ENCODE measurements at places on chromosomes 7 and 10.

GRCh38 chr10:121216721-121217181 is 365.6 kb downstream of the WDR11 start:
- DNase-seq, result no peak

GRCh38 chr10:32377458-32378259 is 30.7 kb upstream of the EPC1 start:
- DNase-seq, result no peak

DNA sequence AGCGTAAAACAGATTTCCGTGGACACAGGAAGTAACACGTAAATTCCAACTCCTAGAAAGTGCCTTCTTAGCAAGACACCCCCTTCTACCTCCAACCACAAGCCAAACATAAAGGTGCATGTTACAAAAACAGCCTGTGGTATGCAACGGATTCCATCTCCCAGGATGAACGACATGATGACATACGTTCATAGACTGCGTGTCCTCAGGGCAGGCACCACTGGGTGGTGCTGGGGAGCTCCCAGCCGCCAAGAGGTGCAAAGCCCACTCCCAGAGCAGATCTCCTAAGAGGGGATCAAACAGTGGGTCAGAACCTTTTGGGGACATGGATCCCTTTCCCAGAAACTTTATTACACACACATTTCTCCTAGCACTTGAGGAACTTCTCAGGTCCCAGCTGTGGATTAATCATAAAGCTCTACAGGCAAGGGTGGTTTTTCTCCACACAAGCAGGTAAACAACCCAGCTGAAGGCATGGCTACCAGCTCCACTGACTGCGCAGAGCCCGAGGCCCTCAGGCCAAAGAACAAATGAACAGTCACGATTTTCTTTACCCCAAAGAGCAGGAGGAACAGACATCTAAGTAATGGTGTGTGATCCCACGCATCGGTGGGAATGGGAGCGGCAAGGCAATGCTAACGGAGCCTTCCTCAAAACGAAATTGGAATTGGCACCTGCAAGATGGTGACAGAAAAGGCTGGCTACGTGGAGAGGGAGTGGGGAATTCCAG is 13.8 kb downstream of the PSAP start:
- peak; percentile 83 for DNase-seq

DNA sequence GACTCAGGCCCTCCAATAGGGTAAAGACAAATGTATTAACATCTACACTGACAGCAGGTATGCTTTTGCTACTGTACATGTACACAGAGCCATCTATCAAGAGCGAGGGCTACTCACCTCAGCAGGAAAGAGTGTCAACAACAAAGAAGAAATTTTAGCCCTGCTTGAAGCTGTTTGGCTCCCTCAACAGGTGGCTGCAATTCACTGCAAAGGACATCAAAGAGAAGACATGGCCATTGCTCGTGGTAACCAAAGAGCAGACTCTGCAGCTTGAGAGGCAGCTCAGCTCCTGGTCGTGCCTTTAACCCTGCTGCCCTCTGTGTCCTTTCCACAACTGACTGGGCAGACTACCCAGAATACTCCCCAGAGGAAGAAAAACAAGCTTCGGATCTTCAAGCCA is 5.1 kb downstream of the AKR1B15 start:
- DNase-seq, result peak; percentile 64

DNA sequence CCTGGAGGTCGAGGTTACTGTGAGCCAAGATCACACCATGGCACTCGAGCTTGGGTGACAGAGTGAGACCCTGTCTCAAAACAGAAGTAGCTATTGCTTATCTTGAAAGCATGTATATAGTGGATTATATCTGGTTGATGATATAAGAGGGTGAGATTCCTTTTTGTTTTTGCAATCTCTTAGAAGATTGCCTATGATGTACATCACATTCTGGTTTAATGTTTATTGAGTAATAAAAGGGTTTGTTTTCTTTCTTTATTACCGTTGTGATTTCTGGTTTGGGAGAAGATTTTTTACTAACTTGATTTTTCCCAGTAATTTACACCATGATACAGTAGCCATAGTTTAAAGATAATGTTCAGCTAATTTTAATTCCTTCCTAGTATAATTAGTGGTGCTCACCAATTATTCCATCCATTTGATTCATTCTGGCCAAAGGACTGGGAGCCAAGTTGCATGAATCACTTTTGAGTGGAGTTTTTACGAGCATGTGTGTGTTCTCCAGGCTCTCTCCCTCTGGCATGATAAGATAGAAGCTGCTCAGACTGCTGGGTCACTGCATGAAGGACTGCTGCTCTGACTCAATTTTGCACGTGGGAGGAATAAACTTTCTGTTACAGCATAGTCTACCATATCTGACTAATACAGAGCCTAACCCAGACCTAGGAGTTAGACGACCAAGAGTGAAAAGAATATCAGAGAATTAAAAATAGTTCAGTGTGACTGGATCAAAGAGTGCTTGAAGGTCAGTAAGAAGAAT is 13.5 kb upstream of the TSPAN13 start:
- DNase-seq, result peak; percentile 88

- peak; percentile 59 for DNase-seq
These were observed 151.7 kb upstream of the TAC1 start for GRCh38 chr7:97580205-97580604.

GRCh38 chr10:11024596-11024995 is 6.9 kb downstream of the CELF2 start:
- DNase-seq, result no peak

GRCh38 chr7:117870448-117871130 is 2.7 kb downstream of the CTTNBP2 start:
- no peak for DNase-seq

GRCh38 chr10:99280472-99280871 is 44.8 kb upstream of the HPSE2 start:
- no peak for DNase-seq

- DNase-seq, result no peak
These were observed 255.5 kb upstream of the KMT2E start for GRCh38 chr7:104758504-104758903.

GRCh38 chr10:19947656-19948055 is 131.4 kb downstream of the PLXDC2 start:
- DNase-seq, result no peak

- DNase-seq, result no peak
These were observed 158.9 kb upstream of the GPR26 start for GRCh38 chr10:123507298-123507697.

- no peak for DNase-seq
These were observed 23.5 kb downstream of the TMEM72 start for GRCh38 chr10:44934416-44935200.

- DNase-seq, result peak; percentile 96
These were observed 134.4 kb upstream of the FAM3C start for GRCh38 chr7:121530227-121531174.

GRCh38 chr10:51162002-51162401 is 87.7 kb downstream of the PRKG1 start:
- DNase-seq, result no peak

DNA sequence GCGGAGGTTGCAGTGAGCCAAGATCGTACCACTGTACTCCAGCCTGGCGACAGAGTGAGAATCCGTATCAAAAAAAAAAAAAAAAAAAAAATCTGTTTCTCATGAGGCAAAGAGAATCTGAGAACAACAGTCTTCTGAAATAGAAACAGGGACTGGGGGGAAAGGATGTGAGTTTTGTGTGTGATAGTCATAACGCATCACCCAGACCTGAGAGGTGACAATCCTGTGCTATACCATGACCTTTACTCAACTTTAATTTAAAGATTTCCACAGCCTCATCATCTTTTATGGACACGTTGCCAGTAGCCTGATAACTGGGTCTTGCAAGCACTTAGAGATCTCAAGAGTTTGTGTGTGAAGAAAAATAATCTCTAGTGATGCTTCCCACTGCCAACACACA is 2.3 kb downstream of the ATXN7L1 start:
- no peak for DNase-seq

GRCh38 chr7:90596671-90597562 is 796 bp downstream of the CDK14 start:
- peak; percentile 68 for DNase-seq

DNA sequence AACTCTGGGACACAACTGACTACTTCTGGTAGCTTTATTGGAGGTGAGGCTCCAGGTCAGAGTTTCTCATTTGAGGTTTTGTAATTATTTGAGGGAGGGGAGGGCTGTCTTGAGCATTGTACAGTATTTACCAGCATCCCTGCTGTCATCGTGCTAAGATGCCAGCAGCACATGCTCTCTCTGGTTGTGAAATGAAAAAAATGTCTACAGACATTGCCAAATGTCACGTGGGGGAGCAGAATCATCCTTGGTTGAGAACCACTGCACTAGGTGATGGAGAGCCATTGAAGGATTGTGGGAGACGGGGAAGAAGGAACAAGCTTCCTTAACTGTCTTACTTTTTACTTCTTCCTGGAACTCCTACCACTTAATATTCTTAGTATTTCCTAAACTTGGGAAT is 5.0 kb downstream of the SEPTIN7 start:
- no peak for DNase-seq

DNA sequence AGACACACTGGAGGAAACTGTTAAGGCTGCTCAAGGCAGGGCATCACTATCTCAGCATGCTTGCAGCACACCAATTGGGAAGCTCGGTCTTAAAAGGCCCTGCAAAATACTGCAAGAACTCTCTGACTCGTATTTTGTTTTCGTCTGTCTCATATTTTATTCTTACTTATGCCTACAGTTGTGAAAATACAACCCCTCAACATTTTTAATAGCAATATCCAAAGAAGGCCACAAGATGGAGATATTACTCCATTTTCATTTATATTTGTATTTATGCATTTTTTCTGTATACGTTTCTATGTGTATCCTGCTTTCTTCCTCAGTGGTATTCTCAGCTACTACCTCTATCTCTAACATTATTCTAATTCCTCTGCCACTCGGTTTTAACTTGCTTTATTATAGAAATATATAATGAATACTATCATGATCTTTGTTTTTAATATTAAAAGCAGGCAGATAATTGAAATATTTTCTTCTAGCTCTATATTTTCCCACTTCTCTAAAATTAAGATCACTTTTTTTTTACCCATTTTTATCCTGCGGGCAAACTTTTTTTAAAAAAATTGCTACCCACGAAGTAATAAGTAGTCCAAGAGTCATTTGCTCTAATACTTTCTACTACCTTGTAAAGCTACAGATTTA is 10.0 kb downstream of the DNAJC1 start:
- no peak for DNase-seq

GRCh38 chr10:100033766-100034418 is 24.1 kb upstream of the DNMBP start:
- no peak for DNase-seq

GRCh38 chr10:27413387-27413786 is 90.7 kb upstream of the RAB18 start:
- DNase-seq, result no peak
